ENCODE measurements at places on chromosomes 3 and 15. TPM values are rescaled to one million over a fixed set of nuclear protein-coding genes. Genes with fewer than 3 reads are reported as not detected.

GRCh38 chr3:47259114-47259513 is 23.5 kb downstream of the KIF9 start:
- no peak for DNase-seq

Gene PPP2R3A
- total RNA-seq: 36.3 TPM

Gene GP9
- total RNA-seq: not detected

DNA sequence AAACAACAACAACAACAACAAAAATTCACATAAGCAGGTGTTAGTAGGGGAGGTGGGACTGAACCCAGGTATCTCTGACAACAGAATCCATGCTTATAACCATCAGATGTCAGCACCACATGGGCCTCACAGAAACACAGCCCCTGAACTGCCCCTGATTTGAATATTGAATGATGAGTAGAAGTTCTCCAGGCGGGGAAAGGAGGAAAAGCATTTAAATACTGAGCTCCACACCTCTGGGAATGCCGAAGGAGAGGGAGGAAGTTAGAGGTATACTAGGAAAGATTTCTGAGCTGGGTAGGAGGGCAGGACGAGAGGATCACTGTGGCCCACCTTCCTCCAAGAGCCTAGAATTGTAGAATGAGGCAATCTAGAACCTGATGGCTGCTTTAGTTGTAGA is 31.9 kb upstream of the EIF4A2 start:
- no peak for DNase-seq

Gene ADAMTS9
- total RNA-seq: 24.1 TPM

Gene ZNF148
- total RNA-seq: 106 TPM

GRCh38 chr3:117103675-117104074 is 394.1 kb downstream of the TUSC7 start:
- DNase-seq: no peak
